HT-29 (cell line): ENCODE measurements at places on chromosomes 2 and 18.

DNA sequence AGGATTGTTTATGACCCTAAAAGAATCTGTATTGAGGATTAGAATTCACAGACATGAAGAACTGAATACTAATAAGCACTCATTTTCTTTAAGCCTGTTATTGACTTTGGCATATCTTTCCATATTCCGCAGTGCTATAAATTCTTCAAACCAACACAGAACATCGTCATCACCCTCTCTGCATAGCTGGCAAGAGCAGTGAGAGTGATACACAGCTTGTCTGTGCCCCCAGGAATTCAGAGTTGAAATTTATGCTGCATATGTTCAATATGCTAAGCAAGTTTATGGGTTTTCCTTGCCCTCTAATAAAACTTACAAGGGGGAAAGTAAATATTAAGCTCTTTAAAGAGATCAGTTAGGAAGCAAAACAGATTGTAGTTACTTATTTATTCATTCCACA, 32.7 kb downstream of the CTLA4 start:
- no peak for DNase-seq

DNA sequence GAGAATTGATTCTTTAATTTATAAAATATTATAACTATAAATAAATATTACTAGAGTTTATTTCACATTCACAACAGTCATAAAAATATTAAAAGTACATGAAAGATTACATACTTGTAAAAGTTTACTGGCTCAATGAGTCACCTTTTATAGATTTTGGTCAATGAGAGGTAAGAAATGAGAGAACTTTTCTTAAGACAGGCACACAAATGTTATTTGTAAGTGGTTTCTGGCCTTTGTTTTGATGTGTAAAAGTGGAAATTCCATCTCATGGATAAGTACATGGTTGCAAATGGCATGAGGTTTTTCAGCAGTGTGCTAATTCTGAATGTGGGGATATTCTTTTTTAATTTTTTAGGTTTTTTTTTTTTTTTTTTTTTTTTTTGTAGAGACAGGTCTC, 63.8 kb downstream of the TTC27 start:
- no peak for DNase-seq

DNA sequence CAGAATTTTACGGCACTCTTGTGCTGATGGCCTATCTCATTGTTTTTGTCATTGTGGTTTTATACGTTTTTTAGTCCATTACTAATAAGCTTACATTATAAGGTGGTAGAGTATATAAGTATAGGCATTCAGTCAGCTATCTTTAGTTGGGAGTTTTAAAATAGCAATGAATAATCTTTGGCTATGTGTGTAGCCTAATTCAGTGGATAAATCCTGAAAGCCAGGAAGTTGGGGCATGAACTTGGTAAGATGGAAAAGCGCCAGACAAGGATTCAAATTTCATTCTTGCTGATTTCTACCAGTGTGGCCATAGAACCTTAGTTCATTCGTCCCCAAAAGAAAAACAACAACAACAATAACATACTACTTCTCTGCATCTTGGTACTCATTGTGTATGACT, 31.2 kb downstream of the EPC2 start:
- DNase-seq, result no peak

DNA sequence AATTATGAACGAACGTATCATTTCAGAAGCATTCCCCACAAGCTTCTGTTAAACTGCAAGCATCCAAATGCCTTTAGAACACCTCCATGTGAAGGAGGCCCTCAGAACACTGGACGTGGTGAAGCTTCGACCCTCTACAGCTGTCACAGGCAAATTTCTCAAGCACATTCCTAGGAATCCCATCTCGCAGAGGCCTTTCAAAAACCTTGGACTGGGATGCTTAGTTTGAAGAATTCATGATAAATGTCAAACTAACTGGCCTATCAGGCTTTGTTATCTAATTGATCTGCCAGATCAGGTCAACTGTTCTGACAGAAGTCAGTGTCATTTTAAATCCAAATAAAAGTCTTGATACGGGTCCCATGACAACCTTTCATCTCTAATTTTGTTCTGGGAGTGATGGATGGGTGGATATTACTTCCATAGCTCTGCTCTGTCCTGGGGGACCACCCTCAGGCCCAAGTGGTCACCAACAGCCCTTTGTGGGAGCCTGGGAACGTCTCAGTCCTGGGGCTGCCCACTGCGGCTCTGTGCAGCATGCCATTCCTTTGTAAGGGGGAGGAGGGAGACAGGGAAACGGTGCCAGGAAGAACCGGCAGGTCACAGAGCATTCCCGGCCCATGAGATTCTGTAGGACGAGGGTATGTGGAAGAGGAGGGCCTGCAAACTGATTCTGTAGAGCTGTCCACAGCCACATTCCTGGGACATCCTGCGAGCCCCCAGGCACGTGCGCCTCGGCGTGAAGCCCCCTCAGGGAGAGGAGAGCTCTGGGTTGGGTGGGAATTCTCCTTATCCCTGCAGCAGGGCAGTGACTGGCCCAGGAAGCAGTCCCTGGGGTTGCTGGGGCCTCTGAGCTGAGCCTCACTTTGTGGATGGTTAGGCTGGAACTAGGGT, 59.1 kb upstream of the PXDN start:
- no peak for DNase-seq

- no peak for DNase-seq
These were observed 65.2 kb upstream of the RNF152 start for GRCh38 chr18:61957801-61958516.

GRCh38 chr2:64737547-64737946, 83.8 kb upstream of the SERTAD2 start:
- DNase-seq, result no peak

DNA sequence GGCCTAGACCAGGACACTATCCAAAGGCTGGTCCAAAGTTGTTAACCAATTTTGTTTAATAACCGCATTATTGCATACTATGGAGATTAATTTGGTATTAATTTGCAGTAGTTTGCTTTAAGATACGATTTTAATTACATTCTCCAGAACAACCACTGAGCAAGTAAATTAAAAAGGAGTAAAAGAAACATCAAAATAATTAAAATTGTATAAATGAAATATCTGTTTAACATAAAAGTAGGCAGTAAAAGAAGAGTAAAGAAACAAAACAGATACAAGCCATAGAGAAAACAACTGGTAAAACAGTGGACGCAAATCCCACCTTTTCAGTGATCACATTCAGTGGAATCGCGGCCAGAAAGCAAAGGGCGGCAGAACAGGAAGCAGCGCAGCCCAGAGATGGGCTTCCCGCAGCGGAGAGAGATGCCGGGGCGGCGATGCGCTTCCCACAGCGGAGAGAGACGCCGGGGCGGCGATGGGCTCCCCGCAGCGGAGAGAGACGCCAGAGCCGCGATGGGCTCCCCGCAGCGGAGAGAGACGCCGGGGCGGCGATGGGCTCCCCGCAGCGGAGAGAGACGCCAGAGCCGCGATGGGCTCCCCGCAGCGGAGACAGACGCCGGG, 176.8 kb downstream of the RTP5 start:
- DNase-seq, result no peak

DNA sequence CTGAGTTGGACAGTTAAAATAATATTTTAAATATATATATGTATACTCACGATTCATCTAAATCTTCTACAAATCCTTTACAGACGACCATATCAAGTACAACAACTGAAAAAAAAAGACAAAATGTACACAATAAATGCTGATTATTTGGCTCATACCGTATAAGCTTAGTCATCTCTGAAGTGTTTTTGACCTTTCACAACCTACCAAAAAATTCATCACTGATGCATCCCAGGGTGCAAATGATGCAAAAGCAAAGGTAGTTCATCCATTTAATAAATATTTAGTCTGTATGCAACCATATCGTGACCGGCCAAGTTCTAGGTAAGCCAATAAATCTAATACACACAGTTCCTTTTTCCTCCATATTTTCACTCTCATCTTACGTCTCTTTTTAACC, 1.1 kb downstream of the TMX3 start:
- DNase-seq, result no peak

DNA sequence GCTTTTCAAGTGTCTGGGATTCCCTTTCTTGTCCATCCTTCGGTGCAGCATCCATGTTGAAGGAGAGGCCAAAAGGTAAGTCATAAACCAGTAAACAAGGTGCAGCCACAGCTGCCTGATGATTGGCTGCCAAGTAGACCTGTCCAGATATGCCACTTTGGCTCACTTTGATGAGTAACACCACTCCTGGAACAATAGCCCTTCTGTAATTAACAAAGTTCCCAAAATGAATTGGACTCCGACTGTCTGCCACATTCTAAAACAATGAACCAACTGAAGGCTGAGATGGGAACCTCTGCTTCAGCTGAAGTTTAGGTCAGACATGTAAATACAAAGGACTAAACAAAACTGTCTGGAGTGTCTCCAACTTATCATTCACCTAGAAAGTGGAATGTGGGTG, 82.2 kb upstream of the LGALSL start:
- no peak for DNase-seq

- no peak for DNase-seq
These were observed 86.1 kb upstream of the CTAGE1 start for GRCh38 chr18:22503803-22504202.

GRCh38 chr2:144358979-144359541, 160.9 kb downstream of the ZEB2 start:
- no peak for DNase-seq

GRCh38 chr2:104177179-104177578, 676.7 kb upstream of the POU3F3 start:
- peak; percentile 34 for DNase-seq

DNA sequence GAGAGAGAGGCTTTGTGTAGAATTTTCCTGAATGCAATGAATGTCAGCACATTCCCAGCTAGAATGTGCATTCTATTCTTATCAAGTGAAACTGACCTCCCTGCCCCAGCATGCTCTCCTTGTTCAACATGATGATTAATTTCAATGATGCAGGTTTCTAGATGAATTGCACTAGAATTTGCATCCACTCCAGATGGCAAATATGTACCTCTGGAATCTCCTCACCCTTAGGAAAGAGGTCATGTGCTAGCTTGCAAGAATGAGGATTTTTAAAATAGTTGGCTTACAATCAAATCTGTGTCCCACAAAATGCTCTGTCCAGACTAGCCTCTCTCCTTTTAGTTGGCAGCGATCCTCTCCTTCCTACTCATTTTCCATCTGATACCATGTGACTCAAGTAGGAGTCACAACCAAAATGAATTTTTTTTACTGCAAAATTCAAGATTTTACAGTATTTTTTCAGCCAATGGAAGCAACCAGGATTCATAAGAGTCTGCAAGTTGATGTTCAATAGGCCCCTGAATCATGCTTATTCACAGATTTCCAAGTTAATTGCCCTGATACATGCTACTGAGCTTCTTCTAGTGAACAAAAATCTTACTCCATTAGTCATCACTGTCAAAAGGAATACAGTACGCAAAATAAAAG, 21.0 kb upstream of the STAT4 start:
- DNase-seq, result no peak

DNA sequence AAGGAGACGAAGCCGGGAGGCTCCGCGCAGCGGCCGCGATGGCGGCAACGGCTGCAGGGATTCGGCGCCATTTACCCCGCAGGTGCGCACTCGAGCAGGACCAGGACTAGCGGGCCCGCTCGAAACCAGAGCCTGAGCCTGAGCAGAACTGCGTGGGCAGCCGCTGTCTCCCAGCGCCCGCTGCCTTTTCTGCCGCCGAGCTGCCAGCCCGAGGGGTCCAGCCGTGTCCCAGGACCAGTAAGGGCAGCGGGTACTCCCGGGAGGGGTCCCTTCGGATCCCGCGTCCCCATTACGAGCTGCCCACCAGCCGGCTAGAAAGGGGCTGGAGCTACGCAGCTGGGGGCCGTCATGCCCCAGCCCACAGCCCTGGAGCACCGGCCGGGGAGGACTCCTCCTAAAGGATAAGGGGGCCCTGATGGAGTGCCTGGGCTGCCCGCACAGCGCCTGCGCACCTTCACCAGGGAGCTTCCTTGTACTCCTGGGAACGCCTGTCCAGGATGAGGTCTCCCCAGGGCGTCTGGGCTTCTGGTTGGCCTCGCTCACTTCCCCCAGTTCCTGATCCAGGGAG, 9.9 kb downstream of the ALPP start:
- no peak for DNase-seq

DNA sequence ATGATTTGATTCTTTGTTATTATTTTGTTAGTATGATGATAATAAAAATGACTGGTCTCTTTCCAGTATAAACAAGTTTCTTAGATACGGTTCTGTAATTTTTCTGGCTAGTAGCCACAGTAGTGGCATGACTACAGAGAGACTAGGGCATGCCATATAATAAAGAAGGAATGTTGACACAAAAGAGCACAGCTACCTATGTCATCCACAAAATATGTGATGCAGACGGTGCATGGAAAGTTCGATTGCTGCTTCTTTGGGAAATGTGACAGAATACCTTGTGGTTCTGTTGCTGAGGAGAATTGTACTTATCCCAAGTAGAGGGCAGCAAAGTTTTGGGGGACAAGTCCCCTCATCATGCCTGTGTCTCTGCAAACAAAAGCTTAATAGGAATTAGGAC, 26.1 kb upstream of the SETBP1 start:
- DNase-seq, result no peak

DNA sequence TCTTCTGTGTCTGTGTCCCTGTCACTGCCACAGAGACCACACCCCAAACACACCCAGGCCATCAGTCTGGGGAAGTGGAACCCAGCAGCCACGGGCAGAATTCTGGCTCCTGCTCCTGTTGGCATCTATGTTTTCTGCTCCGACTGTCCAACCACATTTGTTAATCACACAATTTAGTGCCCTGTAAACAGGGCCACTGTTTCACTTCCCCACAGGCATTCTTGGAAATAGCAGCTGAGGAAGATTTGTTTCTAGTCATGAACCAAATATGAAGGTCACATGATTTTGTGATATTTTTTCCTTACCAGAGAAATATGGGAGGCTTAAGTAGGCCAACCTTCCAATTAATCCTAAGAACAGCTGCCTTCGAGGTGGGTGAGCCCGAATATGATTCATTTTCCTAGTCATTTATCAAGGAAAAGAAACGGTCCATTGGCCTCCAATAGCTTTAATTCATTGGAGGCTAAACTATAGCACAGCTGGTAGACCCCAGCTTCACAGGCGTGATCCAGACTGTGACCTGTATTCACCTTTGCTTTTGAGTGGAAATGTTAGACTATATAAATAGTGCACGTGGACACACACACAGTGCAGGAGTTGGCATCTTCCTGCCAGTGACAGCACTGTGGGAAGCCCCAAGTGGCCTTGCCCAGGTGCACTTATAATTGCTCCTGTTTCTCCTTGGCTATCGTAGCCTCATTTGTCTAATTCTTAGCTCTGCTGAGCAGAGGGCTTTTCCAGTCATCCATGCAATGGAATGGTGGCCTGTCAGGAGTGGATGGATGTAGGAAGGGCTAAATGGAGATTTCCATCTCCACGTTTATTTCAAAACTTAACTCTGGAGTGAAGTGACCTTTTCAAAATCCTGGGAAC, 267.9 kb downstream of the LPIN1 start:
- DNase-seq, result no peak
